Skin of body (tissue), 3 donors: ENCODE measurements at places on chromosomes 3 and 15. TPM values are rescaled to one million over a fixed set of nuclear protein-coding genes. Genes with fewer than 3 reads are reported as not detected.

- no peak for DNase-seq
These were observed 8.4 kb downstream of the STT3B start for GRCh38 chr3:31541089-31541488.

DNA sequence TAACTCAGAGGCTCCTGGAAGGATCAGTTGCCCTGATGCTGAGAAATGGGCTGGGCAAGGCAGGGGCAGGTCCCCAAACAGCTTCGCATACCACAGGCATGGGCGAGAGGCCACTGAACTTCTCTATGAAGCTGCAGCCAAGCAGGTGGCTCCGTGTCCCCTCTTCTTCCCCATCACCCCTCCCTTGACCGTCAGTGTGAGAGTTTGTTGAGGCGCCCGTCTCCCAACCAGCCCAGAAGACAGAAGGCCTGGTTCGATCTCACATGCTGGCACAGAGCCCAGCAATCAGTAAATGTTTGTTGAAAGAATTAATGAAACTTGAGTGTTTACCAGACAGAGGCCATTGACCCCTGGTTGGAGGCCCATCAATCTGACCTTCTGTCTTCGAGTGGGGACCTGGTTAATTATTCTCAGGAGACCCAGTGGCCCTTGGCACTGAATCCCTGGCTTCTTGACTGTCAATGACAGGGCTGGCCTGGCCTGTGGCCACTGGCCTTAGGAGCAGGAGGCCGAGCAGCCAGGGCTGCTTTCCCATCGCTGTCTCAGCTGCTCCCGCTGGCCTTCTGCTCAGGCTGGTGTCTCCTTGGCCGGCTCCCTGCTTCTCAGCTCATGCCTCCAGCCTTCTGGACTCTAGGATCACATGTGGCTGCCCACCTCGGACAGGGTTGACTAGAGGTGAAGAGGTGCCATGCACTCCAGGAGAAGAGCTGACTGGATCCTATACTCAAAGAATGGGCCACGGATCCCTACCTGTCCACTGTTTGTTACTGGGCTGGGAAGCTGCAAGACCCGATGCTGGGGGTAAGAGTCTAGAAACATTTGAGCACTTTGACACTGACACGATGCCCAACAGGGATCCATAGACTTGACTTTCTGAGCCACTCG lies 113.4 kb downstream of the ASB7 start:
- no peak for DNase-seq

DNA sequence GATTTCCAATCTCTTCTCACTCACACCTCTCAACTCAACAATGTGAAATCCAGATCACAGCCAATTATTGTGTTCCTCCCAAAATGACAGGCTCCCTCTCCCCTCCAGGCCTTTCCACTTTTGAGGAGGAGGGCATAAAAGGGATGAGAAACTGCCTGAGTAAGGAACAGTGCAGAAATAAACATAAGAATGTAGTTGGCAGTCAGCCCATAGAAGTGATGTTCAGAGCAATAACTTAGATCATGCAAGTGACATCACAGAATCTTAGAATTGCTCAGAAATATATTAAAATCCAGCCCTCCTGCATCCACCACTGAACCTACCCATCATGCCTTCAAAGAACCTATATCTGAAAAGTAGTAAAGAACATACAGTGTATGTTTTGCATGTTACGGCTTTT lies 299.4 kb upstream of the GADL1 start:
- DNase-seq = no peak

DNA sequence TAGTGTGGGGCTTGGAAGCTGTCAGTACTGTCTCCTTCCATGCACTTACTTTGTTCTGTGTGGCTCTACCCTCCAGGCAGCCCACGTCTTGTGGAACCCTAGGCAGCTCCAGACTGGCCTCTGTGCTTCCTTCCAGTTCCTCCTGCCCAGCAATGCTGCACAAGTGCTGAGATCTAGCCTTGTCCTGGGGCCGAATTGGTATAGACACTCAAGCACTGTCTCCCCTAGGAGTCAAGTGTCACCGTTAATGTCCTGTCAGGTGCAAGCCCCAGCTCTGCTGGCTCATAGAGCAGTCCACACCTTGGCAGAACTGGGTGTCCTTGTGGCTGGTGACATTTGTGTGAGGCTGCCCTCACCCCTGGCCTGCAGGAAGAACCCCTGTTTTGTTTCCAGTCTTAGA lies 130.1 kb downstream of the EEFSEC start:
- DNase-seq = no peak

DNA sequence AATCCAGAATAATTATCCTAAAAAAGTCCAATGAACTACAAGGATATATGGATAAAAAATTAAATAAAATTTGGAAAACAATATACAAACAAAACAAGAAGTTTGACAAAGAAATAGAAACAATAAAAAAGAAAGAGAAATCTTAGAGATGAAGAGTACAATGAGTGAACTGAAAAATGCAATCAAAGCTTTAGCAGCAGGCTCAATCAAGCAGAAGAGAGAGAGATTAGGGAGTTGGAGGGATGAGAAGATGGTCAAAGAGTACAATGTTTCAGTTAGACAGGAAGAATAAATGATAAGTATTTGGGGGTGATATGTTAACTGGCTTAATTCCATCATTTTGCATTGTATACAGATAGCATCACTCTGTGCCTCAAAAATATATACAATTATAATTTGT lies 29.9 kb downstream of the POLQ start:
- no peak for DNase-seq

- DNase-seq = peak; percentile 90
These were observed 418.2 kb upstream of the NAALADL2 start for GRCh38 chr3:174440741-174441587.

- DNase-seq = peak; percentile 22
These were observed 162.4 kb upstream of the CGNL1 start for GRCh38 chr15:57213862-57214261.

- peak; percentile 61 for DNase-seq
These were observed 84.5 kb upstream of the SETMAR start for GRCh38 chr3:4218456-4219226.

DNA sequence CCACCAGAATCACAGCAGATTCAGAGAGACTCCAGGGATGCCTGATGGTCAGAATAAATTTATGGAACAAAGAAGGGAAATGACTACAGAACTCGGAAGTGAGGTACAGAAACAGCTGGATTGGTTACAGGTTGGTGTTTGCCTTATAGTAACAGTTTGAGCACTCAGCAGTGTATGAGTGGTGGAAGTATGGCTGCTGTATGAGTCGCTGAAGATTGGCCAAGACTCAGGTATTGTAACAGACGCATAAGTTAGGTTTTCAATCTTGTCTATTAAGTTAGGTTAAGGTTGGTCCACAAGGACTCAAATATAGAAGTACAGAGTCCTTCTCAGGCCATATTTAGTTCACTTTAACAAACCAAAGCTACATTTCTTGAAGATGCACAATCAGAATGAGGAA lies 33.1 kb downstream of the ATP13A5 start:
- no peak for DNase-seq

GRCh38 chr3:149274220-149274619 lies 52.6 kb upstream of the CP start:
- DNase-seq = no peak

- no peak for DNase-seq
These were observed 96.8 kb downstream of the ADAMTS17 start for GRCh38 chr15:100244796-100245486.

The DNASE1L3 gene
- total RNA-seq = 4.1 TPM

The APOD gene
- 24.9 TPM for total RNA-seq

The SERPINI2 gene
- not detected for total RNA-seq

The SENP5 gene
- 42.5 TPM for total RNA-seq

The CPN2 gene
- 0.10 TPM for total RNA-seq

The CHRM5 gene
- total RNA-seq = not detected

The GOLGA8O gene
- 0.39 TPM for total RNA-seq

The MEIS2 gene
- 25.5 TPM for total RNA-seq

The ATP13A4 gene
- 22.4 TPM for total RNA-seq
